ENCODE measurements at places on chromosomes 16 and 17. TPM values are rescaled to one million over a fixed set of nuclear protein-coding genes. Genes with fewer than 3 reads are reported as not detected.

Gene EXOC7
- total RNA-seq, result 103 TPM

Gene SECTM1
- total RNA-seq, result 3.7 TPM

- no peaks in the 10 kb centered on the region for H3K4me1 ChIP-seq
- no peak for DNase-seq
- no peak overlapping the region for H3K27ac ChIP-seq
- no peak overlapping the region for H3K4me3 ChIP-seq
Observed at GRCh38 chr17:13869331-13869940, 199.9 kb upstream of the COX10 start.

DNA sequence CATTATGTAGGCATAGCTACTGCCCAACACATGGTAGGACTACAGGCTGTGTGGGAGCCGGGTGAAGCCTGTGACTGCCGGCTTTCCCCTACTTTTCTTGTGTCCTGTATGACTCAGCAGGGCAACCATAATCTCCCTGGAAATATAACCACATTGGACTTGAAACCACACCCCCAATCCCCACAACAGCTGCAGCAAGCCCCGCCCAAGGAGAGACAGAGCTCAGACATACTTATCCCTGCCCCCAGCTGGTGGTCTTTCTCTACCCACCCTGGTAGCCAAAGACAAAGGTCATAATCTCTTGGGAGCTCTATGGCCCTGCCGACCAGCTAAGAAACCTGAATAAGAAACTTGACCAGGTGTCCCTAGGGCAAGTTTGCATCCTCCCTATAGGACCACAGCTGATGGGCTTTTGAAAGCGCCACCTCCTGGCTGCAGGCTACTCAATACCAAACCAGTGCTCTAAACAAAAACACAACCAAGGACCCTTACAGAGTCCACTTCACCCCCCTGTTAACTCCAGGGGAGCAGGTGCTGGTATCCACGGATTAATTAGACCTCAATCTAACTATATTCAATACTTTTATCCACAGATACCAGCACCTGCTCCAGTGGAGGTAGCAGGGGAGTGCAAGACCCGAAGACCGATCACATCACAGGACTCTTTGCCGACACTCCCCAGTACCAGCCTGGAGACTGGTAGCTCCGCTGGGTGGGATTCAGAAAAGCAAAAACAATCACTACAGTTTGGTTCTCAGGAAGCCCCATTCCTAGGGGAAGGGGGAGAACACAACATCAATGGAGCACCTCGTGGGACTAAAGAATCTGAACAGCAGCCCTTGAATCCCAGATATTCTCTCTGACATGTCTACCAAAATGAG, 91.2 kb downstream of the IRX5 start:
- no peak overlapping the region for H3K27ac ChIP-seq
- no peak for DNase-seq
- H3K27me3 ChIP-seq, result peaks cover 2% of the 10 kb centered on the region
- H3K4me1 ChIP-seq, result no peaks in the 10 kb centered on the region
- no peak overlapping the region for H3K4me3 ChIP-seq
- H3K36me3 ChIP-seq, result no peaks in the 10 kb centered on the region

DNA sequence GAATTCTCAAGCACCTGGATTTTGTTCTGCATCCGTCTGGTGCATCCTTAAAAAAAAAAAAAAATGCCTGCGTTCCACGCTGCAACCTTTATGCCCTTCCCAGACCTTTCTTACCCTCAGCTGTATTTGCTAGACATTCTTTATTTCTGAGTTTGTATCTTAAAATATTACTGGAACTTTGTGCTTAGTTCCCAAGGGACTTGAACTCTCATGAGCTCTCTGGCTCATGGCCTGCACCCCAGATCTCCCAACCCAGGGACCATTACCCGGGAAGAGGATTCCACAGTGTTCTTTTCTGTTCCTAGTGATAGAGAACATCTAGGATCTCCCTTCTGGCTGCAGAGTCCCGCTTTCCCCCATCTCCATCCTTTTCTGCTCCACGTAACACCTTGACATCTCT, 28.9 kb upstream of the CLEC18A start:
- no peak overlapping the region for H3K27ac ChIP-seq
- H3K27me3 ChIP-seq, result no peaks in the 10 kb centered on the region
- no peak overlapping the region for H3K4me3 ChIP-seq
- H3K4me1 ChIP-seq, result no peaks in the 10 kb centered on the region
- peaks cover 5% of the 10 kb centered on the region for H3K36me3 ChIP-seq
- DNase-seq, result no peak

Gene GCGR
- not detected for total RNA-seq

Gene TBC1D3E
- not detected for total RNA-seq

DNA sequence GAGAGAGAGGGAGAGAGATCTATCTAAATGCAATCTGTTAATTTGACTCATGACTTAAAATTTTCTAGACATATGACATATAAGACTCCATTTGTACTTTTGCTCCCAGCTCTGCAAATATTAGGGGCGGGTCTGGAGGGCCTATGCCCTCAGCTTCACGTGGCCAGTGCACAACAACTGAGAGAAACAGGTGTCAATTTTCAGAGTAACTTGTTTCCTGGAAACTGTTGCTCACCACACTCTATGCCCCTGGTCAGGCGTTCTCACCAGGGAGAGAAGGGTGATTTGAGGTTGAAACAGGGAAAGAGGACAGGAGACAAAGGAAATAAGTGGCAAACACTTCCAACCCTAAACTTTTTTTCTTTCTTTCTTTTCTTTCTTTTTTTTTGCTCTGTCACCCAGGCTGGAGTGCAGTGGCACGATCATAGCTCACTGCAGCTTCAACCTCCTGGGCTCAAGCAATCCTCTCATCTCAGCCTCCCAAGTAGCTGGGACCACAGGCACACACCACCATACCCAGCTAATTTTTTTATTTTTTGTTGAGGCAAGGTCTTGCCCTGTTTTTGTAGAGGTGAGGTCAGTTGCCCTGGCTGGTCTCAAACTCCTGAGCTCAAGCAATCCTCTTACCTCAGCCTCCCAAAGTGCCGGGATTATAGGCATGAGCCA, 270.0 kb downstream of the SLC39A11 start:
- H3K4me1 ChIP-seq, result peaks cover 5% of the 10 kb centered on the region
- no peaks in the 10 kb centered on the region for H3K27me3 ChIP-seq
- no peak for DNase-seq
- H3K4me3 ChIP-seq, result no peak overlapping the region
- peaks cover 25% of the 10 kb centered on the region for H3K36me3 ChIP-seq
- H3K27ac ChIP-seq, result no peak overlapping the region

Gene ACAP1
- total RNA-seq, result 382 TPM

Measured in activated T-helper 2 cell treated with anti-CD3 and anti-CD28 coated beads, Interferon-gamma antibody, Interleukin-2, Interleukin-4, amounts not matched to agents 10 μg/mL and 5 μg/mL and 100 μg/mL, durations not matched to agents 14 hours and 24 hours and 36 hours (primary cell).